ENCODE measurements at places on chromosomes 7 and 10.
A peak's percentile ranks its signal among the peaks of the same experiment; 100 is the strongest.

DNA sequence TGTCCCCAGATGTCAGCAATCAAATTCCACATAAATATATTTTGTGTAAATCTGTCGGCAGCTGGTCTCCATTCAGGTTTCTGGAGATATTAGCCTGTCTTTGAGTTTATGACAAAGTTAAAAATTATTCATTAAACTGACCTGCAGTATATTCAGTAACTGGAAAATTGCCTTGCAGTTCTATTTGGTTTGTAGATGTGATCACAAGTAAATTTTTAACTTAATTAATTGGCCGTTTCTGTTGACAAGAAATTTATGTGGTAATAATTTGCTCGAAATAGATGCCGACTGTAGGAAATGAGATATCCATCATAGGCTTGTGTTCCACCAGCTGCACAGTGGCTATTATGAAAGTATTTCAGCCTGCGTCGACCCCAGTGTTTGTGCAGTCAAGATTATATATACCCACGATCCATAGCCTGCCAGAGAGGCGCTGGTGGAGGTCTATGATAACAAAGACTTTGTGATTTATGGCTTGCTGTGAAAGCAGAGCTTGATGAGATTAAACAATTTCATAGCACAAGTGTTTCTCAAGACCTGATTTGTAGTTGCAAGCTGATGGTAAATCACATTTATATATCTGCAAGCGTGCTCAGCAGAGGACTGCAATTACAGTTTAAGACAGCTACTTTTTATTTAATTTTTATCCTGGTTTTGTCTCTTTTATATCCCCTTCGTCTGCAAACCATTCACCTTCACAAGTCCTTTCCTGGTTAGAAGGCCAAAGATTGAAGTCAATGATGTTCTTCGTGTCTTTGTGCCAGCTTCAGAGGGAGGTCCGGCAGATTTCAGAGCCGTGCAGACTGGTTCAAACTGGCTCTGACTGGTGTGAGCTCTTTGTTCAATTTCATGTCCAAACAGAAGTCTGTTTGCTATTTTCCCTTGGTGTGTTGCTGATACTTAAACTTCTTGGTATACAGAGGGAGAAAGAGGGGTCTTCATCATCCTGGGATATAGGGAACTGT, 850.9 kb downstream of the LRMDA start:
- no peak for DNase-seq

- no peak for DNase-seq
Measured at GRCh38 chr10:121627876-121628581, 29.8 kb upstream of the FGFR2 start.

GRCh38 chr7:124643311-124643811, 122.2 kb downstream of the GPR37 start:
- DNase-seq: no peak

- no peak for DNase-seq
Measured at GRCh38 chr10:114397651-114398145, 6.6 kb downstream of the AFAP1L2 start.

GRCh38 chr7:158209435-158209834, 378.2 kb downstream of the PTPRN2 start:
- no peak for DNase-seq

GRCh38 chr7:24716480-24717246, 40.6 kb downstream of the GSDME start:
- DNase-seq: no peak

DNA sequence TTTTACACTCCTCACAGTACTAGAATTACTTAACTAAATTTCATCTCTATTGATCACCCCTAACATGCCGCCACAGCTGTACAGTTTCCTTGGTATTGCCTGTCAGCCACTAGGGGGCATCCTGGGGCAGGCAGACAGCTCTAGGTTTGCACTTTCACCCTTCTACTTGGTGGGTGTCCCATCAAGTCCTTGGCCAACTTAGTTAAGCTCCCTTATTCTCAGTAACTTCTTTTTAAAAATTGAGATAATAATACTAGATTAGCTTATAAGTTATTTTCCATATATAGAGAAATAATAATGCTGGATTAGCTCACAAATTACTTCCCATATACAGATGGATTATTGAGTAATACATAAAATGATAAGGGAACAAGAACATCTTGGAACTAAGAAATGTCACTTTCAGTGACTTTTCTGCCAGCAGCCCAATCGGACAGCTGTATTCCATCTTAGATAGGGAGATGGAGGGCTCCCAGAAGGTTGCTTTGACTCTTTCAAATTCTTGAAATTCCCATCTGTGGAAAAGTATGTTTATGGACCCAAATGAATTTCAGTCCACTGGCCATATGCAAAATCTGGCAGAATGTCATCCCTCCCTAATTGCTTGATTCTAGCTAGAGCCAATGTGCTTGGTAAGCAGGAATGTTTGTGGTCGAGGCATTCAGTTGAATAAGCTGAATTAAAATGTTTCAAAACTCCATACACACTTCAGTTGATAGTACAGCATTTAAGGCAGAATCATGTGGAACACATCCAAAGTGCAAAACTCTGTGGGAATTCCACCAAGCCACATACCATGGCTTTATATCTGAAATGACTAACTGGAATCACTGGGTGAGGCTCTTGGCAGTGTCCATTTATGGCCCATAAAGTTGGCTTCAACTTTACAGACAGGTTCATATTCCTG, 309.7 kb downstream of the CSTF2T start:
- peak; percentile 1 for DNase-seq

DNA sequence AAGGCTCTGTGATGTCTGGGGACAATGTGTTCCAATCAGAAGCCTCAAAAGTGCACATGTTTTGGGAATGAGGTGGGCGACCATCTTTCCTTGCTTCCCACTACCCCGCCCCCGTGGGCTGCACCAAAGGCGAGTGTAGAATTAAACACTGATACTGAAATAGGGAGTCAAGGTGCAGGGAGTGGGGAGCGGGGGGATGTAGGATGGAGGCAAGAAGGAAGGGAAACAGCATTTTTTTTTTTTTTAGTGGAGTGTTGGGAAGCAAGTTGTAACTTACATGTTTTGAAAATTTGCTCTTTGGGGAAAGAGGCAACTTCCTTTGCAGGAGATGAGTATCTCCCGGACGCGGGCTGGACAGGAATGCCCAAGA, 484 bp upstream of the DLX5 start:
- no peak for DNase-seq

DNA sequence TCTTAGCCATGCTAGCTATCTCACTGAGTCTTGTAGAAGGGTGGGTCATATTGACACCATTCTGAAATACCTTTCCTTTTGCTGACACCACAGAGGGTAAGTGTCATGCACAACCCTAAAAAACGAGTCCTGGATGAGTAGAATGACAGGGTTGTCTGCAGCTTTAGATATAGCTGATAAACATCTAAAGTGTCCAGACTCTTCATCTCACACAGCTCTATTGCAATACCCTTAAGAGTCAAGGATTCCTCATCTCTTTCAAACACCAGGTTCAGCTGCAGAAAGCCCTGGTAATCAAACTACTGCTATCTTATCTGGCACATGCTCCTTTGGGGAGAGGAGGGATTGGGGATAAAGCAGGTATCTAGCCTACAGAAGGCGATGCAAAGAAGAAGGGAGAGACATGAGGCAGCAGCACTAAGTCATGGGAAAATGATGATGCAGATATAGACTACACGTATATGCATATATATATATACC, 127.0 kb downstream of the ANK3 start:
- no peak for DNase-seq

- DNase-seq: no peak
Measured at GRCh38 chr10:71835671-71836595, 15.1 kb downstream of the PSAP start.

DNA sequence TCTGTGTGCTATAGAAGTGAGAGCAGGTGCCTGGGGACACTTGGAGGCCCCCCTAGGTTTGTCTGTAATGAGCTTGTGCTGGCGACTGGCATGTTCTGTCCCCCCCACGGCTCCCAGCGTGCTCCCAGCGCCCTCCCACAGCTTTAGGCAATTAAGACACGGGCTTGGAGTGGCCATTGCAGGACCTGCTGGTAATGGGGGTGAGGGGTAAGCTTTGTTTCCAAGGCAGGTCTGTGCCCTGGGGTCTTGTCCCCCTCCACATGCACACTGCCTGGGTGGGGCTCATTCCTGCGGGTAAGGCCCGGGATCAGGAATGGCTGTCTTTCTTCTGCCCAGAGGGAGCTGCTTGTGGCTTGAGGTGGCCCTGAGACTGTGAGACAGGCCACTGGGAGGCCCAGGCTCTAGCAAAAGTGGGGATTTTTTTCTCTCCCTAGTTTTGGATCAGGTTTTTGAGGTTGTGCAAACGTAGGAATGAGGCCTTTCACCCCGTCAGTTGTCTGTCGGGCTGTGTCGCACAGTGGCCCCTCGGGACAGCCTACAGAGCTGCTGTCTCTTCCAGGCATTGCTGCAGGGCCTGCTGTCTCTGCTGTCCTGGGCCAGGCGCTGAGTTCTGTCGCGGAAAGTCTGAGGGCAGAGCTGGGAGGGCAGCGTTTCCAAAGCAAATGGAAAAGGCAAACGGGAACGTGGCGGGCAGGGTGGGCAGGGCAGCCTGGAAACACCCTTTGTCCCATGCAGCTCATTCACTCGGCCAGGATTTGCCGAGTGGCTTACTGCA, 107.4 kb downstream of the LHPP start:
- no peak for DNase-seq

DNA sequence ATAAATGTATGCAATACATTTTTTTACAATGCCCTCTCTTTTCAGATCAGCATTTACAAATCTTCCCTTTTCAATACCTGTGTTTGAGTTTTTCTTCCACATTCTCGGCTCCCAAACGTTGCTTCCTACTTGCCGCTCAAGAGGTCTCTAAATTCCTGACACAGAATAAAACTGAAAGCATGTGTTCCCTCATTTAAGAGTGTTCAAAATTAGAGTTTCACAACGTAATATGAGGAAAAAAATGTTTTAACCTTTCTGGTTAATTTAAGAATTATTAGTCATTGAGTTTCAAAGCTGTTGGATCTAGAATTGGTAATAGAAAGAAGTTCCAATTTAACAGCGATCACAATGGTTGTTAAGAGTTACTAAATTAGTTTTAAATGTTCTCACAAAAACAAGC, 100.4 kb downstream of the ARID5B start:
- no peak for DNase-seq

DNA sequence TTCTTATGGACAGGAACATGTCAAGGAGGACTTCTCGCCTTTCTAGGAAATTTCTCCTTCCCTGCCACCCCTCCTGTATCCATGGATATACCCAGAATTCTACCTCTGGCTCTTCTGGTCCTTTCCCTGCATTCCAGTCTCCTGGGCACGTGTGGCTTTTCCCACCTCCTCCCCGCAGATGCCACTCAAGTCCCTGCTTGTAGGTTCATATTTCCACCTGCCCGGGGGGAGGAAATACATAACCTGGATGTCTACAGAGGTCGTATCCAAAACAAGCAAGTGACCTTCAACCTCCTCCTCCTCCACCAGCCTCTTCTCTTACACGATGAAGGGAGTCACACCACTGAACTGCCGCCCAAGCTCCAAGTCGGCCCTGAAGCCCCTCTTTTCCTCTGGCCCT, 20.7 kb downstream of the FGFR2 start:
- no peak for DNase-seq

DNA sequence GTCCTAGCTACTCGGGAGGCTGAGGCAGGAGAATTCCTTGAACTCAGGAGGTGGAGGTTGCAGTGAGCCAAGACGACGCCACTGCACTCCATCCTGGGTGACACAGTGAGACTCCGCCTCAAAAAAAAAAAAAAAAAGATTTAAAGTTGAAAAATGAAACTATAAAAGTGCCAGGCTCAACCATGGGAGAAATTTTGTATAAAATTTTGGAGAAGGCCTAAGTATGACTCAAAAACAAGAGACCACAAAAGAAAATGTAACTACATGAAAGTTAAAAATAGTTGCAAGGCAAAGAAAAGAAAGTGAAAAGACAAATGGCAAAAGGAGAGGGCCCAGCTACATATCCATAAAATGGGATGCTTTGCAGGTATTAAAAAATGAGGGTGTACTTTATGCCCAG, 104.1 kb downstream of the ARHGAP22 start:
- DNase-seq: no peak

DNA sequence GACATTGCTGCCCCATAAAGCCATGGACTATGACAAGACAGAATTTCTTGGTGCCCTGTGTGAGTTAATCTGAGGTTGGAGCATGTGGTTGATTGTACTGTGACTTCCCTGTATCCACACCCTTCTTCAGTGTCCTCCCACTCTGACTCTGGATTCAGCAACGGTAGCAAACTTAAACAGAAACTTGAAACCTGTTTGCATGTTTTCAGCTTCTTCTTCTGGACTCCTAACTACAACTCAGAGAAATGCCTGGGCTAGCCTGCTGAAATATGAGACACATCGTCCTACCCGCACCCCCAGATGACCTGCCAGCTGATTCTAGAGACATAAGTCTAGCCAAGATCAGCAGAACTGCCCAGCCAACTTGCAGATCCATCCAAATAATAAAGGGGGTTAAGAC, 78.4 kb downstream of the IPMK start:
- no peak for DNase-seq

- DNase-seq: no peak
Measured at GRCh38 chr7:96685353-96685752, 24.3 kb downstream of the SEM1 start.

DNA sequence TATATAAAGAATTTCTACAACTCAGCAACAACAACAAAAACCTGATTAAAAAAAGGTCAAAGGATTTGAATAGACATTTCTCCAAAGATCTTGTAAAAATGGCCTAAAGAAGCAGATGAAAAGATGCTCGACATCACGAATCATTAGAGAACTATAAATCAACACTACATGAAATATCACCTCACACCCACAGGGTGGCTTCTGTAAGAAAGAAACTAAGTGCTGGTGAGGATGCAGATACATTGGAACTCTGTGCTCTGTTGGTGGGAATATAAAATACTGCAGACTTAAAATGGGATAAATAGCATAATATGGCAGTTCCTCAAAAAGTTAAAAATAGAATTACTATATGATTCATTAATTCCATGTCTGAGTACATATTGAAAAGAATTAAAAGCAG, 38.3 kb upstream of the CDCA7L start:
- DNase-seq: no peak

DNA sequence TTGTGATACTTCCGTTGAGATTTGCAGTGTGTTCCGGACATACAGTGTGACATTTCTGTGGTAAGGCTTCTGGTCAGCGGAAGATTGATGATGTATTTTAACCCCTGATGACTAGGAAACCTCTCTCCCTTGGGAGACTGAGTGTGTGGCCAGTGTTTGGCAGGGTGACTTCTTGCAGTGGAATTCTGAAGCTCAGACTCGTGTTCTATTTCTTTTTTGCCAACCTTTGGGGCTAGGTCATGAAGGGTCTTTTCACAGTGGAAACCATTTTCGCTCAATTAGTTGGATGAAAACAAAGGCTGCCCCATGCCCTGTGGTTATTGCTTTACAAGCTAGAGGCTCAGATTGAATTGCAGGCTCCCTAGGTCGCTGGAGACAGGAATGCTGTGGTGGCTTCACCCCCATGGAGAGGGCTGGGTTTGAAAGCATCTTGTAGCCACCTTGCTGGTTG, 288.9 kb downstream of the BBS9 start:
- no peak for DNase-seq

- DNase-seq: no peak
Measured at GRCh38 chr10:80488539-80489066, 34.5 kb downstream of the TSPAN14 start.
